ENCODE measurements at places on chromosomes 5 and 9.

DNA sequence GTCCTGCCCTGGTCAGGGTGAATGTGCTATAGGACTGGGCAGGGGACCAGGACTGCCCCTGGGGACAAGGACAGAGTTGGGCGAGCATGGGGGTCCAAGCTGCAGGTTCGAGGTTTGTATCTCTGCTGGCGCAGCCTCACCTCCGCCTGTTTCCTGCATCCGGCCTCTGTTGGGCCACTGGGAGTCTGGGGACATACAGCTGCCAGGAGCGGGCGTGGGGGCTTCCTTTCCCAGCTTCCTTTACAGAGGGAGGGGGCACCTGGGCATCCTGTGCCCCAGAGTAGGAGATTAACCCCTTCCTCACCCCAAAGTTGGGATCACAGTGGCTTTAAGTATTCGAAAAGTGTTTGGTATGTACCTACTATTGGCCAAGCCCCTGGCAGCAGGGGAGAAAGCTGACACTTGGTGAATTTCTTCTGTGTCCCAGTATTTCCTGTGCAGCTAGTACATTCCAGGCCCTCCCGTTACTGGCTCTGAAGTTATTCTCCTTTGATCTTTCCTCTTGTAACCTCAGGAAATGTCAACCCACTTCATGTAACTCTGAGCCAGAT, 19.0 kb downstream of the OLFML2A start:
- no peak for DNase-seq

DNA sequence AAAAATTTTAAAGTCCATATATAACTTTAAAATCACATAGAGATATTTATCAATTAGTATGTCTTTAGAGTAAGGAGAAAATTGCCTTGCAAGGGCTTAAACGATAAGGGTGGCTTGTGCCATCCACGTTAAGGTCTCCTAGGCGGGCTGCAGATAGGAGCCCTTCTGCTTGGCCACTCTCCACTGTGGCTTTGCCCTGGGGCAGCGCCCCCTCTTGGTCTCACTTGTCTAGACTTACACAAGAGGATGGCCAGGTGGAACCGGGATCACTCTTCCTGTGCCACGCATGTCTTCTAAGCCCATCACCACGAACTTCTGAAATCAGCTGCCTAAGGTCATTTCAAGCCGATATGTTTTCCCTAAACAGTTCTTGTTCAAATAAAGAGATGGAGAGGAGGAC, 2.9 kb downstream of the FPGS start:
- DNase-seq, result no peak

- DNase-seq, result no peak
Measured at GRCh38 chr5:93602241-93603077, 19.4 kb downstream of the NR2F1 start.

DNA sequence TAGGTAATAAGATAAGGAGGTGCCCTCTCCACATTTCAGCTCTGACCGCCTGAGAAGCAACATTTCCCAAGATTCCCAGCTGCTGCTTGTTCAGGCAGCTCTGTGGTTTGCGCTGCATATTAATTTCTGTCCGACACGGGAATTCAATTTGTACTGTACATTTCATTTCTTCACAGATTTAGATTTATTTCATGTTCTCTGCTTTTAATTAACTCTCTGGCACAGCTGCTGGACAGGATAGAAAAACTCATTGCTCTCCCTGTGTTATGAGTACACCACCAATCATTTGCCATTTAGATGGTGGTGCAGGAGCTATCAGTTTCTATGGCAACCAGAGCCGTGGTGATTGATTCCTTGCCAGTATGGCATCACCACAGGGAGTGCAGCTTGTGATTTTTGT, 558.5 kb downstream of the DMRTA1 start:
- no peak for DNase-seq

DNA sequence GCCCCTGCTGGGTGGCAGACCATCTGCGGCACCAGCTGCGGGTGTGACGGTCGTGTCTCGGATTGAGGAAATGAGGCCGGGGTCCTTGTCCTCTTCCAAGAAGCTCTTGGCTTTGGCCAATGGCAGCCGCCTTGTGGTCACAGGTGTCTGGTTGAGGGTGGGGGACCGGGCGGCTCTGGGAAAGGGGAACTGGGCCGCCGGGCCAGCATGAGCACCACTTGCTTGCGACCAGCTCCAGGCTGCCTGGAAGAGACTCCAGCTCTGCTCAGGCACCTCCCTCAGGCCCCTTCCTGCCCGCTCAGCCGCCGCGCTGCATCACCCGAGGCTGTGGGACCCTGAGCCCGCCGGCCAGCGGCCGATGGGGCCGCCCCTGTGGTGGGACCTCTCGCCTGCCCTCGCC, 59.7 kb downstream of the RXRA start:
- no peak for DNase-seq

- peak; percentile 90 for DNase-seq
Measured at GRCh38 chr5:94102849-94103248, 361.4 kb upstream of the POU5F2 start.
